Substantia nigra (tissue), 51 donors: ENCODE measurements at places on chromosomes 4 and X.

- no peak for DNase-seq
These were observed 90.0 kb downstream of the GATB start for GRCh38 chr4:151670843-151671242.

GRCh38 chr4:156956826-156957368 is 14.7 kb downstream of the PDGFC start:
- no peak for DNase-seq

GRCh38 chr4:140233791-140234696 is 80.1 kb upstream of the MAML3 start:
- no peak for DNase-seq

- no peak for DNase-seq
These were observed 44.1 kb upstream of the NEUROG2 start for GRCh38 chr4:112560084-112560483.

GRCh38 chr4:78517050-78517652 is 34.4 kb upstream of the ANXA3 start:
- DNase-seq, result no peak

GRCh38 chrX:19673375-19674040 is 158.2 kb upstream of the MAP3K15 start:
- DNase-seq, result no peak
